ENCODE measurements at places on chromosomes 7 and 10.

DNA sequence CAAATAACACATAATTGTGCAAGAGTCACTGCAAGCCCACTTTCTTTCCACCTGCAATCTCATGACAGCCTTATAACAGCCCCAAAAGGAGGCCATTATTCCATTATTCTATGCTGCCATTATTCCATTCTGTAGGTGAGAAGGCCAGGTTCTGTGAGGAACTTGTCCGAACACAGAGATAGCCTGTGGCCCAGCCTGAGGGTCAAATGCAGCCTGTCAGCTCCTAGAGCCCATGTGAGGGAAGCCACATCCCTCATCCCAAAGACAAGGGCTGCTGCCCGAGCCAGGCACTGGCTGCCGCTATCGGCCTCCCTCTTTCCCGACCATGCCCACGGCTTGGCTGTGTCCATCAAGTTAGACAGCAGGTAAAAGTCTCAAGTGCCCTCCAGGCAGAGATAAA, 24.1 kb upstream of the C10orf71 start:
- no peak for DNase-seq

DNA sequence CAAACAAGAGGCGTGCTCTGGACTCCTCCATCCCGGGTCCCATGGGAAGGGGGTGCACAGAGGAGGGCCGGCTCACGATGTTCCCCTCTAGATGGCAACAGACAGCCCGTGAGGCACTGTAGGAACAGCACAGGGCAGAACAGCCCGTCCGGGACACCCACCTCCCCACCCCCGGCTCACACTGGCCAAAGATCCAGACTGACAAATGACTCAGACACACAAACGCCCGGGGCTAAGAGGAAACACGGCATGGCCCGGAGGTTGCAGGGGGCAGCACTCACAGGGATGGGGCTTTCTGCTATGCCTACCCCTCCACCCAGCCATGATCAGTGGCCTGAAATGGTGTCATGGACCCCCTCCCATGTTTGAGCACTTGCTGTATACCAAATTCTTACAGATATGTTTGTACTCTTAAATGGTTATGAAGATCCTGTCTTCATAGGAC, 4.9 kb upstream of the ELN start:
- no peak for DNase-seq

DNA sequence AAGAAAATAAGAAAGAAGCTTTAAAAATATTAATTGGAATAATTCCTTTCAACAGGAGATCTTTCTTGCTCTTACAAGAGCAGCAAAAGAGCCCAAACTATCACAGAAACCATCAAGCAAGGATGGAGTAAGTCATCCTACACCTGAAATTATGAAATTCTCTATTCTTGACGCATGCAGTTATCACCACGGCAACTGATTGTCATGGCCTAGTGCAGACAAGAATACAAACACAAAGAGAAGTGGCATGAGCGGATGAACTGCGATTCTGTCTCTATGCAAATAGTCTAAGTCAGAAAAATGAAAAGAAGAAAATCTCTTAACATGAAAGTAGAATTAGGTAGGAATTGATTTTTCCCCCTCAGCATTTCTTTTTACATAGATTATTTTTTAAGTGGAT, 54.8 kb upstream of the SLC35B4 start:
- DNase-seq: no peak

DNA sequence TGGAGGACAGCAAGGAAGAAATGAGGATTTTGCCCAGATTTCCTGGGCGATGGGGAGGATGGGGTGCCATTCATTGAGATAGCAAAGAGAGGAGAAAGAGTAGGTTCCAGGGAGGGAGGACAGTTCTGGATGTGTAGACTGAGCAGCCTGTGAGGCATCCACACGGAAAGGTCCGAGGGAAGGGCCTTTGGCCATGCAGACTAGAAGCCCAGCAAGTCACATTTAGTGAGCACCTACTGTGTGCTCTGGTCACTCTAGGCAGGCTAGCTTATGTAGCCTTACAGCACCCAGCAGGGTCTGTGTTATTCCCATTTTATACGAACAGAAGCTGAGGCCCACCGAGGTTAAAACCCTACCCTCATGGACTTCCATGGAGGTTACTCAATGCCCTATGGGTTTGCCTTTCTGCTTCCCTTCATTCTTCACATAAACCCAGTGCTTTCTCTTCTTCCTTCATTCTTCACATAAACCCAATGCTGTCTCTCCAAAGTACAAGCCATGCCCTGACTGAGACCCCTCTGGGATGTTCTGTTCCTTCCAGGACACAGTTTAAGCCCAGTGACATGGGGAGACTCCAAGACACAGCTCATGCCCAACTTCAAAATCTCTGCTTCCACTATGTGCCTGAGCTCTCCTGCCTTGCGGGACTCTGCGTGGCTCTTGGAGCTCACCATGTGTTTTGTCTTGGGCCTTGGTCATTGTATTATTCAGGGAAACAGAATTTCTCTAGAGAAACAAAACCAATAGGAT, 13.7 kb downstream of the IL2RA start:
- no peak for DNase-seq

DNA sequence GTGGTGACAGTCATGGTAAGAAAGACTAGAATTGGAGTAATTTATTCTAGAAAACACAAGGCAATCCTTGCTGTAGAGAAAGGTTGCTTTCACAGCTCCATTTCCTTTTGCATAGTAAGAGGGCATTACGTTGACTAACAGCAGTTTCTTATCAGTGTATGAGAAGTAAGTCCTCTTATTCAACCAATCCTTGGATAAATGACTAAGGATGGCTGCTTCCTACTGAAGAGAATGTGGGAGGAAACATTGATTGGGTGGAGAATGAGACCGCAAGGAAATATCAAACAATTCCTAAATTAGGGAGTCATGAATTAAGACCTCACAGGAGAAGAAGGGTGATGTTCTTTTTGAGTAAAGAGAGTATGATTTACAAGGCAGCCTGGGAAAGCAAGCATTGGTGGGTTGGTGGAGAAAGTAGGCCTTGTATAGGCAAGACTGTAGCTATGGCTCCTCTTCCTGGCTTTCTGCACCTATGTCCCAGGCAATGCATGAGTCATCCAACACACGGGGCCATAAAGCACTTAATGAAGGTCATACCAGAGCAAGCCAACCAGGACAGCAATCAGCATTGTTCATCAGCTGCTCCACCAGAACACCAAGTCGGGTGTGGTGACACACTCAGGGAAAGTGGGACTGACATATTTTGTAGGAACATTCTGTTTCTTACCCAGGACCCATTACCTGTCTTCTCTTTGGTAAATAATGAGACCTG, 5.6 kb downstream of the MGAM start:
- DNase-seq: no peak

GRCh38 chr7:5693529-5693928, 87.9 kb downstream of the RNF216 start:
- peak; percentile 71 for DNase-seq

- no peak for DNase-seq
Observed at GRCh38 chr10:33773253-33773573, 438.7 kb upstream of the NRP1 start.

- DNase-seq: no peak
Observed at GRCh38 chr7:28507525-28508282, 95.4 kb downstream of the CREB5 start.

DNA sequence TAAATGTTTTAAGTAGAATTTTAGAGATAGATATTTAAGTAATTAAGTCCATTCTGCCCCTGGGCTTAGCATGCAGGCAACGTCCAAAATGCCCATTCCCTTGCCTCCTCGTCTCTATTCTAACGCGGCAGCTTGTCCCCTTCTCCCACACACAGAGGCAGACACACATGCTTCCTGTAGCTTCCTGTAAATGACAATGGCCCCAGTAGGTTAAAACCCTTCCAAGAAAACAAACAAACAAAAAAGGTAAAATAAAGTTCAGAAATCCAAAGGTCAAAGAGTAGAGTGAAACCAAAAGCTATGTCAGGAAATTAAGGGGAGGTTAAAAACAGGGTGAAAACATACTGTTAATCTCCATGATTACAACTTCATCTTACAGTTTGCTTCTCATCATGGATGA, 857.6 kb downstream of the GATA3 start:
- DNase-seq: no peak

DNA sequence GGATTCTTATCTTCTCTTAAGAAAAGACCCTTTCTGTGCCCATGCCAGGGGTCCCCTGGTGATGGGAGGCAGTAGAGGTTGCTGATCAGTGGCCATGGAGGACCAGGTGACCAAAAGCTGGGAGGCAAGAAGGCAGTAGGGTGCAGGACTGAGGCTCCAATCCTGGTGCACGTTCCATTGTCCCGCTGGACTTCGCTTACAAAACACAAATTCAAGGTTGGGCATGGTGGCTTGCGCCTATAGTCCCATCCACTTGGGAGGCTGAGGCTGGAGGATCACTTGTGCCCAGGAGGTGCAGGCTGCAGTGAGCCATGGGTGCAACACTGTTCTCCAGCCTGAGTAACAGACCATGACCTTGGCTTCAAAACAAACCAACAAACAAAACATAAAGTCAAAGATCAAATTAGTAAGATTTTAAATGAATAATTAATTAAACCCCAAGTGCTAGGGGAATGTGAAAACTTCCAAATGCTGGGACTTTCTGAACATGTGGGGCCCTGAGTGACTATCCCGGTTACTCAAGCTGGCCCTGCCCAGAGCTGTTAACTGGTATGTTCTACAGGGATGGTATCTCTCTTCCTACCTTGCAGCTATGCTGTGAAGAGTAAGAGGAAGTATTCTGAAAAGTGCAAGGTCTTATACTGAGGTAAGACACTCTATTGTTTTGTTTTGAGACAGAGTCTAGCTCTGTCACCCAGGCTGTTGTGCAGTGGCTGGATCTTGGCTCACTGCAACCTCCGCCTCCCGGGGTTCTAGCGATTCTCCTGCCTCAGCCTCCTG, 97.6 kb downstream of the LYZL2 start:
- no peak for DNase-seq

DNA sequence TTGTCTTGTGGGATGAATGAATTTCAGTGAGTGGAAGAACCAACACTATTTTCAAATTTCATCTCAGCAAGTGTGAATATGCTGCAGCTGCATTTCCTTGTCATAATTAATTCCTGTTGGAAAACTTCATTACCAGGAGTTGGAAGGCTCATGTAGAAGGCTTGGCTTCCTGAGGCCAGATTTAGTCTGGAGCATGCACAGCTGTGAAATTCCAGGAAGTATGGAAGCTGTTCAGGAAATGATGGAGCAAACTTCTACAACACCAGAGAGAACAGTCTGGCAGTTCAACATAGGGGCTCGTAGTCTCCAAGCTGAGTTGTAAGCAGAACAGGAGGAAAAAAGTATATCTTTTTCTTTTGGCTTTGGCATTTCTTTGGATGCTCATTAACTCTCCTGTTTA, 1439.9 kb upstream of the CELF2 start:
- DNase-seq: no peak

GRCh38 chr10:95341716-95342130, 50.9 kb upstream of the PDLIM1 start:
- no peak for DNase-seq

- no peak for DNase-seq
Observed at GRCh38 chr10:130470973-130471372, 334.8 kb downstream of the GLRX3 start.

- no peak for DNase-seq
Observed at GRCh38 chr7:129649128-129649690, 37.7 kb downstream of the NRF1 start.

- DNase-seq: no peak
Observed at GRCh38 chr10:124041675-124042445, 51.5 kb downstream of the CHST15 start.

- DNase-seq: no peak
Observed at GRCh38 chr7:67788669-67789068, 792.0 kb downstream of the TYW1 start.

- no peak for DNase-seq
Observed at GRCh38 chr7:36896956-36897590, 172.8 kb upstream of the AOAH start.

DNA sequence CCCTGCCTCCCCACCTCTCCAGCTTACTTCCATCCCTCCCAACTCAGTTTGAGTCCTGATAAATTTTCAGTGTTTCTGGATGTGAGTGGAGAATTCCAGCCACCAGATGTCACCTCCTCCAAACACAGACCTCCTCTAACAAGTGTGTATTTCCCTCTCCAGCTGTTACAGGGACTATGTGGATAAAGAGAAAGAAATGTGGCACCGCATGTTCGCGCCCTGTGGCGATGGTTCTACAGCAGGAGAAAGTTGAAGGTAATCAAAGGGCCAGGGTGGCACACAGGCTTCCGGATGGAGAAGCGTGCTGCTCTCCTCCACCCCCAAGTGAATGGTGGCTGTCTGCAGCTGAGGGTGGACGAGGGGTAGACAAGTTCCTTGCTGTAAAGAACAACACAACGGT, 14.7 kb downstream of the FKBP6 start:
- no peak for DNase-seq

DNA sequence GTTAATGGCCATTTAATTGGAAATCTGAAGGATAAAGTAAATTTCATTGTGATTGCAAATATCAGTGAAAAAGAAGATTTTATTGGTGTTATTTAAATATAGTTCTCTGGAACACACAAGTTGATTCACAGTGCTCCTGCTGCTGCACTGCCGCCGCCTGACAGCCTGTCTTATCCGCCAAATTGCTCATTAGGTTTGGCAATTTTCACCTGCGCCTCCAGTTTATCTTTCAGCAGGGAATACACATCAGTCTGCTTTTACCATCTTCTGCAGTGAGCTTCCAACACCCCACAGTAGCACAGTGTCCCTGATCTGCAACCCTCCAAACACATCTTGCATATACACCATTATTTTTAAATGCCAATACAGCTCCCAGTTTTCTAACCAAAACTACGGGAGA, 308.3 kb downstream of the PARD3 start:
- no peak for DNase-seq

GRCh38 chr7:117008118-117008885, 55.0 kb downstream of the ST7 start:
- no peak for DNase-seq

DNA sequence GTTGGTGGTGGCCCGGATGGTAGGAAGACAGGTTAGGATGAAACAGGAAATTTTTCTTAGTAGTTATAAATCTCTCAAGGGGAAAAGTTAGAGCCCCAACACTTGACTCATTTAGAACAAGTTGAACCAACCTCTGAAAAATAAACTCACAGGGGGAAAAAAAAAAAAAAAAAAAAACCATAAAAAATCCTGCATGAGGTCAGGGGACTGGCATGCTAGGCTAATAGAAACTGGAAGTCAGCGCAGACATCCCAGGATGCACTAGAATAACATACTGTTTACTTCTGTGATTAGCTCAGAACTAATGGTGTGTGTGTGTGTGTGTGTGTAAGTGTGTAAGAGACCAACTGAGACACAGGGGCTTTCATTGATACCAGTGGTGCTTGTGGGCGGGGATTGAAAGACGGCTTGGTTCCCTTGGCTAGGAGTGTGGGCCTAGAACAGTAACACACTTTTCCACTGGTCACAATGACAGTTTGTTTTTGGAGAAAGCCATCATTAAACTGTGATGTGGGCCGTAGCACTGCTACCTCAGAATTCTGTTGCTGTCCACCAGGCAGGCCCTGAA, 491.6 kb upstream of the GALNT17 start:
- DNase-seq: no peak

DNA sequence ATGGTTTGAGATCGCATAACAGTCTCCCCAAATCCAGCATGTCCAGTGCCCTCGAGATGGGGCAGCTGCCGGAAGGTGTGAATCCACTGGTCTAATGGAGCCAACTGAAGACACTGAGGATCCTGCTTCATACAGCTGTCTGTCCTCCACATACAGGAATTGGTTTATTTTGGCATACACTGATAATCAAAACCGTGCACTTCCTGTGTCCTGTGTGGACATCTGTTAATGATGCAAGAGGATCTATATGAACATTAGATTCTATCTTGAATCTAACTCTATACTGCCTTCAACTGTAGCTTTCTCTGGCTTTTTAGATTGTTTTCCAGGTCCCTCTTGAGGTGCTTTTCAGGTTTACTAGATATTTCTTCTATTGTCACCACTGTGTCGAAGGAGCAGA, 3.0 kb upstream of the JAZF1 start:
- DNase-seq: no peak
